ENCODE measurements at places on chromosomes 1 and 21.

GRCh38 chr1:232943679-232944252 lies 6.6 kb upstream of the NTPCR start:
- DNase-seq, result peak; percentile 28

DNA sequence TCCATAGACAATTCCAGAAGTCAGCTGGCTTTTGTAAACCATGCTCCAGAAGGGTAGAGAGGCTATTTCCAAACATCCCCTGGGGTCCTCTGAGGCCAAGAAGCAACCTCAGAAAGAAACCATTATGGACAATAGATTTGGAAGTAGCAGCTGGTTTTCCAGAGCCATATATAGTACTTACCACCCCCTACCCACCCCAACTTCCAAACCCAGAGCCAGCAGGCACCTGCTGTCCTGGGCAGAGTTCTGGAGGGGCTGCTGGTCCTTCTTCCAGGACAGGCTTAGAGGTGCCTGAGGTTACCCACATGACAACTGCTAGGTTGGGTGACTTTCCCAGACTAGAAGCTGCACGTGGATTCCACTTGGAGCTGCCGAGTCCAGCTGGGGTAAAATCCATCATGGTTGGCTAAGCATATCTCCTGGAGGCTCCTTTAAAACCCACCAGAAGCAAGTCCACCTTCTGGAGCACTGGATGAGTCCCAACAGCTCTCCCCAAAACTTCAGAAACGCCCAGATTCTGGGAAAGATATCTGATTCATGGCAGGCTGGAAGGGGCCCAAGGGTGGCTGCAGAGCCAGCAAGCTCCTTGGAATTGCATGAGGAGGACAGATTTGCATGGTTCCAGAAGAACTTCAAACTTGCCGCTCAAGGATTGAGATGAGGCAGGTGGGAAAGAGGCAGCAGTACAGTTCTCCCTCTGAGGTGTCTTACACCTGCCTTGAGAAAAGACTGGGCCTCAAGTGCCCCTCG lies 5.8 kb downstream of the MYCL start:
- no peak for DNase-seq

DNA sequence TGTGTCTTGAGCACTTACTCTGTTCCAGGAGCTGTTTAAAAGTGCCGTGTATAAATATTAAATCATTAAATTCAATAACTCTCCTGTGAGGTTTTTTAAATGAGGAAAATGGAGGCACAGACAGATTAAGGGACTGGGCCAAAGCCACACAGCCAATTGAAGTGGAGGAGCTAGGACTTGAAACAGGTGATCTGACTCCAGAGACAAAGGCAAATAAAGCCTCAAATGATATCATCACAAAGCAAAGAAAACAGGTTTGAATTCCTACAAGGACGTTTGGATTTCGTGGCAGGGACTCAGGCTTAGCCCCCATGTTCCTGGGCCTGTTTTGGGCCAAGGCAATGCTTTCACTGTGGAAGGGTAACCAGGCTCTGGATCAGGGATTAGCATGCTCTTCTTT lies 45.2 kb upstream of the DMBX1 start:
- DNase-seq, result no peak

DNA sequence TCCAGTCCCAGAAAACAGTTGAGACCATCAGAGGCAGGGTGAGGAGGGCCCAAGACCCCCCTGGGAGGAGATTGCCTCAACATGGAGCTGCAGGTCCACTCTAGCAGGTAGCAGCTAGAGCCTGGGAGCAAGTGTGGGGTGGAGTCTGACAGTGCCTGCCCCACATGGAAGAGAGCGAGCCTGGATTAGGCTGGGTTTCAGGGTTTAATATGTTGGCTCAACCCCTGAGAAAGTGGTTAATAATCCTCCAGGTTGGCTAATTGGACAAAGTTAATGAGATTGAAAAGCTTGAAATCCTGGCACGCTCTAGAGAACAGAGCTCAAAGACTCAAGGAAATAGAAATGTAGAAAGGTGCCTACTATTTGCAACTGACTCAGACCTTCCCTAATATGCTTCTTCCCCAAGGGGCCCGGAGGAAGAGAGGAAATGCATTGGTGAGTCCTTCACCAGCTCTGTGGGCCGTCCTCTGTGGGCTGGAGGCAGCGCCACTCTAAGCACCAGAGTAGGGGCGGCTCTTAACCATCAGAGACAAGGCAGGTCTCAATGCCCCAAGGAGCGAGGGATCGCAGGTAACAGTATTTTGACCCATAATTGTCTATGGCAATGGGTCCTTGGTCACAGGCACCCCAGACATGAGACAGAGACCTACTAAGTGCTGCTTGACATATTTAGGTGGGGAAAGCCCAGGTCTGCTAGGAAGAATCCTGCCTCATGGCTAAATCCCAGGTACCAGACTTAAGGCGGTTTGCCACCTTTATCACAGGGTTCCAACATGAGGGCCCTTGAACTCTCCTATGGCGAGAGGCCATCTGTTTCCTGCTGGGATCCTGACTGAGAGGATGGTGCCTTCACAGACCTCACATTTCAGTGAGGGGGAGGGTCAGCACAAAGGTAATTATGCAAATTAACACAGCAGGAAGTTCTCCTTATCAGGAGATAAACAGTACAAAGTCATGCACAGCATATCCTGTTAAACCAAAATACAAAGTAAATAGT lies 33.8 kb downstream of the RSPH1 start:
- no peak for DNase-seq

- DNase-seq, result no peak
Measured at GRCh38 chr1:24635195-24635843, 7.8 kb upstream of the SRRM1 start.

- no peak for DNase-seq
Measured at GRCh38 chr1:41713557-41714327, 205.0 kb downstream of the HIVEP3 start.

GRCh38 chr21:31927689-31928353 lies 55.0 kb downstream of the HUNK start:
- no peak for DNase-seq

- no peak for DNase-seq
Measured at GRCh38 chr1:9843576-9843945, 19.8 kb upstream of the CLSTN1 start.

- no peak for DNase-seq
Measured at GRCh38 chr1:63601463-63601862, 8.3 kb downstream of the PGM1 start.

- no peak for DNase-seq
Measured at GRCh38 chr1:177021687-177022086, 142.8 kb downstream of the ASTN1 start.
